ENCODE measurements at places on chromosomes 7 and 10.

DNA sequence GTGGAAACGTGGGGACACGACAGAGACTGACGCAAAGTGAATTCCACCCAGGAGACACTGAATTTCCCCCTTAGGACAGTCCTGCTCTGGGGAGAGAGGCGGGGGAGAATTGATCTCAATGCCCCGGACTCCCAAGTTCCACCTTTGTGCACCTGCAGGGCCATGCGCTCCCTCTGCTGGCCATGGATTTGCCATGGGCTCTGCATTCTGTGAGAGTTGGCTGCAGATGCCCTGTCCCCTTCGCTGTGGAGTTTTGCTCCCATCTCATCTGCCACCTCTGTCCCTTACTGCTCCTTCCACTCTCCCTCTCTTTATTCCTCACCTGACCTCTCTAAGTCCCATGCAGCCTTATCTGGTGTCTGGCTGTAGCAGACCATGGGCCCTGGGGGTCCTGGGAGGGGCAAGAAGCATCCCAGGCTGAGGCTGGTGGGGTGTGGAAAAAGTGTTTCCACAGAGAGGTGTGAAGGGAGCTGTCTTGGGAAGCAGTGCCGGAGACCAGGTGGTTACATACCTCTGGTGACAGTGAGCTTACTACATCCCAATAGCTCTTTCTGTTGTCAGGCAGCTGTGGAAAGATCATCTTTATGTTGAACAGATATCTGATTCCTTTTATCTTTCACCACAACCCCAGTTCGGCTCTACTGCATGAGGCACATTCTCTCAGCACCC is 14.3 kb downstream of the GHRHR start:
- no peak for DNase-seq

DNA sequence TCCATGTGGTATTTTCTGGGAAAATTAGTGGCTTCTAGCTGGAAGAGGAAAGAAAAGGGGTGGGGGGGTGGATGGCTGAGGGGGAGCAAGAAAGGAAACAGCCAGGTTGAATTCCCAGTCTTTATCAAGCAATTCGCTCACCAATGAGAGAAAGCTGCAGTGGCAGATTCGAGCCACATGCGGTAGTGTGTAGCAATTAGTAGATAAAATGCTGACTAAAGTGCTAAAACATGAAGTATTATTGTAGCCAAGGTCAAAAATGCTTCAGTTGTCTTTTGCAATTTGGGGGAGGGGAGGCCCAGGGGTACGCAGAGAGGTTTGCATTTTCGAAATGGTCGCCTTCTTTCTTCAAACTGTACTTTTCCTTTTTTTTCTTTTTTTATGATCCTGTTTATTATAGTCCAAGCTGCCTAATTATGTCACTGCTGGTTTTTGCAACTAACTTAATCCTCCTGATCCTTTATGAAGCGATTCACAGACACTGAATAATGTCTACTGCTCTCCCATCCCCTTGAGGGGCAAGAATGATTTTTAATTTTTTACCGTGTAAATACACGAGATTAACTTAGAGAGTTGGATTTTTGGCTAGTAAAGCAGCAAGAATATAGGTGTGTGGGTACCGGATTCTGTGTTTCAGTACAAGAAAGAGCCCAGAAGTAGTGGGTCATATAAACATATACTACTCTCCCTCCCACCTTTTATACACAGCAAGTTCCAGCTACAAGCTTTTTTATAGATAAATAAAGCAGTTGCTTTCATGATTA is 3.6 kb upstream of the ARID5B start:
- no peak for DNase-seq

- DNase-seq, result no peak
Observed at GRCh38 chr10:113613977-113614690, 49.7 kb downstream of the NRAP start.

DNA sequence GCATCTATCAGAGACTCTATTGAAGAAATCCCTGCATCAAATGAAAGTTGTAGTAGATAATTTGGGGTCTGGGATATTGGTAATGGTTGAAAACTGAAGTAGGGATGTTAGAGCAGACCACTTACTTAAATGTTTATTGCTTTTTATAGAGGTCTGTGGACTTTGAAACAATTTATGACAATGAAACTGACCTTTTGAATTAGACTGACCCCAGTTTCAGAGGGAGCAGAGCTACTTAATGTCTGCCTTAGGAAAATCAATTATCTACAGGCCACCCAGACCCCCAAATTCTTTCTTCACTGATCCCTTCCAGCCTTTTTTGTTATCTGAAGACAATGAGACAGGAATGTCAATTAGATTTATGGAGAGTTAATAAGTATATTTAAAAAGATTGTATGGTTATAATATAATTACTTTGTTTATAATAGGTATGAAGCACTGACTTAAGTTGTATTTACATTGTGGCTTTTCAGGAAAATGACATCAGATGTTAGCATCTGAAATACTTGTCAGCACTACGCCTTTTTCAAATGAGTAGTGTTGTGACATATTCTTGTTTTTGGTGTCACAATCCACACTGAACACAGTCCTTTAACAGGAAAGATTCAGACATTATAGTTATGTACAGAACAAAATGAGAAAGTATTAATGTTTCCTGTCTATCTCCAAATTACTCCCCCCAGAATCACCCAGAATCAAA is 13.9 kb downstream of the MGAM2 start:
- DNase-seq, result no peak

- DNase-seq, result no peak
Observed at GRCh38 chr10:691216-691615, 1.7 kb upstream of the DIP2C start.

DNA sequence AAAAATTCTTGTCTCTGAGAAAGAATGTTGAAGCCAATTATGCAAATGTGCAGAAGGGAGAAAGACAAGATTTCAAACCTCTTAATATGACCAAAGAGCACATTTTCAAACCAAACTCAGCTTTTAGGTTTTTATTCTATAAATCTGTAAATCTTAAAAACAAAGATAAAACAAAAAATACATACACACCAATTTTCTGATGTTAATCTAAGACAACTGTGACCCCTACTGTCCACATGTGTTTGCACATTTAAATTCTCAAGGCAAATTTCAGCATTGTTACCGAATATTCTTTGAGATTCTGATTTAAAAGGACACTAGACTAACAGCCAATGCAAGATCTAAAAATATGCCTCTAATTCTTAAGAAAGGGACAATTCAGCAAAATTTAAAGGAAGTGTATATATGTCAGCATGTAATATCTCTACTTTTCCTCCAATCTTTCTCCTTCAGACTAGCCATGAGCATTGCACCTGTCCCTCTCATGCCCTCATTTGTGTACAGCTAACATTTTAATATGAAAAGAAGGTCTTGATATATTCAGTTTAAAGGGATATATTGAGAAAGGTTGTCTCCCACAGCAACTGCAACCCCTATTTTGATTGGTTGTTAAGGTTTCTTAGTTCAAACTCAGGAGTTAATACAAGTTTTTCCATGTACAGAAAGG is 417.9 kb downstream of the IPMK start:
- no peak for DNase-seq

DNA sequence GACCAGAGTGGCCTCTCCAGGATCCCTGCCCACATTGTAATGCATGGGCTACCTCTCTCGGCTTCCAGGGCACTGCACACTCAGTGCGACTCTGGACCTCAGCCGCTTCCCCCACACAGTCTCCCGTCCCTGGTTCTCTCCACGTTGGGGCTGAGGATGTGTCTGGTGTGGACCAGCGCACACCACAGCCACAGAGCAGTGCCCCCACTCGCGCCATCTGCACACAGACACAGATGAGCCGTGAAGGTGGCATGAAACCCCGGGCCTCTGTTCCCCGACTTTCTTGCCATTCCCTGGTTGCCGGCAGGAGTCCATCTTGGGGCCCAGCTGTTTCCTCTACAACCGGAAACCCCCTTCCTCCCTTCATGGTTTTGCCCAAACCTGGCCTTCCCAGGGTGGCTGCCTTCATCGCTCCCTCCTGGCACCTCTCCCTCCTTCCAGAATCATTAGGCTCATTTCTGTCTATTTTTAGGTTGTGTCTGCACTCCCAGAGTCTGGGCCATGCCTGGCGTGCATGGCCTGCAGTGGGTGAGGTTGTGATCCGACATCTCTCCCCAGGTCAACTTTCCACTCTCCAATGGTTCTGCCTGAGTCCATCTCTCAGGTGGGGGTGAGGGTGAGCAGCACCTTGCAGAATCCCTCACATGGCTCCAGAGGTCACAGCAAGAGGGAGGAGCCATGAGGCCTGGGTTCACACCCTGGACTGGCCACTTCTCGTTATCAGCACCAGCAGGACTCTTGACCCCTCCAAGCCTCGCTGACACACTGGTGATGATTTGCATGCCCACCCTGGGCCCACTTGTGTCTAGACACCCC is 10.1 kb downstream of the RASGEF1A start:
- no peak for DNase-seq

DNA sequence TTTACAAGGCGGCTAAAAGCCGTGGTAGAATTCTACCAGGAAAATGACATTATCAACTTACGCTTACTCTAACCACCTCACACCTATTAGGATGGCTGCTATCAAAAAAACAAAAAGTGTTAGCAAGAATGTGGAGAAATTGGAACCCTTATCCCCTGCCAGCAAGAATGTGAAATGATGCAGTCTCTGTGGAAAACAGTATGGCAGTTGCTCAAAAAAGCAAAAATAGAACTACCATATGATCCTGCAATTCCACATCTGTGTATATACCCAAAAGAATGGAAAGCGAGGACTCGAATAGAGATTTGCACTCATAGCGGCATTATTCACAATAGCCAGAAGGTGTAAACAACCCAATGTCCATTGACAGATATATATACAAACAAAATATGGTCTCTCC is 61.3 kb downstream of the KIF5B start:
- DNase-seq, result no peak

DNA sequence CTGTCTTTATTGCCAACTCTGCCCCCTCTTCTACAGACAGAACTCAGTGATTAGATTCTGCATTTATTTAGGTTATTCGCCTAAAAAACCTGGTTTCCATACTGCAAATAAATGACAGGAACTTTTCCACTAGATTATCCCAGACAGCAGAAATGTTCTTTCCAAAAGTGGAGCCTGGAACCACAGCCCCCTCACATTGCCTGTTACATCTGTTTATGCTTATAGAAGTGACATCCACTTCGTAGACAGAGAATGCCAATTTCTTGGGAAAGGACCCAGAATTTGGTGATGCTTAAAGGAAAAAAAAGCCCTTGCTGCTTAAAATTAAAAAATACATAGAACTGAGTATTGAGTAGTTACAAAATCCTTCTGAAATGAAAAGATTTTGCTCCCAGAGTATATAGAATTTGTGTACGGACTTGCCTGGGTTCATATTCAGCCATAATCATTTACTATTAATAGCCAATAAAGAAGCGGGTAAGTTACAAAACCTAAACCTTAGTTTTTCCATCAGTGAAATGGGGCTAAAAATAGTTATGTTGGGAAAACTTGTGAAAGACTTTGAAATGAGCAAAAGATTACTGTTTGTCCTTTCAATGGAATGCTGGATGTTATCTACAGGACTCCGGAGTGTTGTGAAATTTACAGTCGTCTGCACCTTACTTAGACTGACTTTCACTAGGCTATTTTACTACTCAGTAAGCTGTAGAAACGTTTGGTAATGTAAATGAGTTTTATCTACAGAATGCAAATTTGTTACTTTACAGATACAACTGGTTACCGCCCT is 1.1 kb upstream of the PPP1R9A start:
- no peak for DNase-seq

- DNase-seq, result no peak
Observed at GRCh38 chr7:87147500-87147899, 4.8 kb upstream of the DMTF1 start.

DNA sequence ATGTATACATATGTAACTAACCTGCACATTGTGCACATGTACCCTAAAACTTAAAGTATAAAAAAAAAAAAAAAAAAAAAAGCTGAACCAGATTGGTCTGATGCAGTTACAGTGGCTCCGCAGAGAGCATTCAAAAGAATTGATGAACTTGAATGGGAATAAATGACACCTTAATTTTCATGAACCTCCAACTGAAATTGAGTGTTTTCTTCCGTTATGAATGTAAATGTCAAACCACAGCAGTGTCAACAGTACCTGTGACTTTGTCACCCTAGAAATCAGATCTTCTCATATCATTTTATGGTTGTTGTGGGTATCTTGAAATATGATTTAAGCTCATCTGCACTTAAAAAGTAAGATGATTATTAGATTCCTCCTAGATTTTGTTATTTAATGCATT is 32.7 kb upstream of the SRGN start:
- DNase-seq, result no peak

DNA sequence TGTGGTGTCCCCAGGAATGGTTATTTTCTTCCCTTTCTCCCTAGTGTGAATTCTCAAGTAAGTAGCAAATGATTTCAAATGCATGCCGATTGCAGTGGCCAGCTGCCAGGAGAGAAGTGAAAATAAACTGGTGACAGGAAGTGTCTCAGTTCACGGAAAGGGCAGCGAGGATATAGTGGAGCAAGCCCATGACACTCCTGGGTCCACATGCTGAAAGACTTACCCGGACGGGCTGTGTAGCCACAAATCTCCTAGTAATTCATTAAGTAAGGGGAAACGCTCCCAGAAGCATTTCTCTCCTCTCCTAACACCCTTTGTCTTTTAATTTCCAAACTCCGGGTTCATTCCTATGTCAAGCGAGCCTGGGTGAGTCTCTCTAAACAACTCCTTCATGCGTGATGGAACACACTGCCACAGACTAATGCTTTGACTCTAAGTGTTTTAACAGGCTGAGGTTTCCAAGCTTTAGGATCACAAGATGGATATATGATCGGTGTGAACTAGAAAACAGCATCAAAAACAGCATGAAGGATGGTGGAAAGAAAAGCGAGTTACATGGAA is 125.6 kb downstream of the CYP26A1 start:
- DNase-seq, result no peak

- DNase-seq, result no peak
Observed at GRCh38 chr7:100483722-100484672, at the start of gene NYAP1. Gene NYAP1 (plus strand): TSS chr7:100483927. CDS start chr7:100485312, 1,385 bp downstream.

DNA sequence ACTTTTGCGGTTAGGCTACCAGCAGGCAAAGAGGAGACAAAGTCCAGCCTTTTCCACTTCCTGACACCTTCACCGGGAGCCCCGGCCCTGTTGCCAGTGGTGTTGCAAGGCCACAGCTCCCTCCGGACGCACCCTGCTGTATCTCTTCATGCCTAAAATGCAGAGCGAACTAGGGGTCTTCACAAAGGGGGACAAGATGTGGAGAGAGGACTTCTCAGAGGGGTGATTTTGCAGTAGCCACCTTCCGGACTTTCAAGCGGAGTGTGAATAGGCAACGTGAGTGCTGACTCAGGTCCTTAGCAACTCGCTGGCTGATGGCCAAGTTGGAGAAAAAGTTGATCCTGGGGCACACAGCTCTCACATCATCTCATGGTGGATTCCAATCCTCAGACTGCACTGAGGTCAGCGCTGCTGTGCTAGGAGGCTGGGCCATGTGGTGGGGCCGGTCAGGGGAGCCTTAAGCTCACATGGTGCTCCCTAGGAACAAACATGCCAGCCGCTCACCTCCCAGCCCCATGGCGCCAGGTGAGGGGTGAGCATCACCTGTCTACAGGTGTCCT is 166.3 kb downstream of the LCOR start:
- DNase-seq, result peak; percentile 4

- DNase-seq, result peak; percentile 51
Observed at GRCh38 chr7:127245607-127246006, 7.1 kb downstream of the GRM8 start.

DNA sequence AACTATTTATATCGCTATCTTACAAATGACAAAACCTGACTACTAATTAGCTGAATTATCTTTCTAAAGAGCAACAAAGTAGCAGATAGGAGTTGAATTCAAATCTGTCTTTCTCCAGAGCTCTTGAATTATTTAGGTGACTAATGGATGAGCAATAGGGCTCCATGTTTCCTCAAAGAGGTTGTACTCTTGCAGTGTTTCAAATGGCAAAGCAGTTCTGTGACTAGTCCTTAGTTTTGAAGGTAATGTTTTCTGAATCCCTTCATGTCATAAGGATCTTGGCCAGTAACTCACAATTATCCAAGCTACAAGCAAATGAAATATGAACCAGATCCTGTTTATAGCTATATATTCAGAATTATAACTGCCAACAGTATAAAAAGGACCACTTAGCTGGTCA is 999.7 kb downstream of the NRG3 start:
- DNase-seq, result no peak
